ENCODE measurements at places on chromosomes 6 and 20. TPM values are rescaled to one million over a fixed set of nuclear protein-coding genes. Genes with fewer than 3 reads are reported as not detected.

ABHD16B gene
- not detected for total RNA-seq

GJA10 gene
- not detected for total RNA-seq

GRCh38 chr6:37822851-37823682, 3.5 kb downstream of the ZFAND3 start:
- DNase-seq: peak; percentile 16

DNA sequence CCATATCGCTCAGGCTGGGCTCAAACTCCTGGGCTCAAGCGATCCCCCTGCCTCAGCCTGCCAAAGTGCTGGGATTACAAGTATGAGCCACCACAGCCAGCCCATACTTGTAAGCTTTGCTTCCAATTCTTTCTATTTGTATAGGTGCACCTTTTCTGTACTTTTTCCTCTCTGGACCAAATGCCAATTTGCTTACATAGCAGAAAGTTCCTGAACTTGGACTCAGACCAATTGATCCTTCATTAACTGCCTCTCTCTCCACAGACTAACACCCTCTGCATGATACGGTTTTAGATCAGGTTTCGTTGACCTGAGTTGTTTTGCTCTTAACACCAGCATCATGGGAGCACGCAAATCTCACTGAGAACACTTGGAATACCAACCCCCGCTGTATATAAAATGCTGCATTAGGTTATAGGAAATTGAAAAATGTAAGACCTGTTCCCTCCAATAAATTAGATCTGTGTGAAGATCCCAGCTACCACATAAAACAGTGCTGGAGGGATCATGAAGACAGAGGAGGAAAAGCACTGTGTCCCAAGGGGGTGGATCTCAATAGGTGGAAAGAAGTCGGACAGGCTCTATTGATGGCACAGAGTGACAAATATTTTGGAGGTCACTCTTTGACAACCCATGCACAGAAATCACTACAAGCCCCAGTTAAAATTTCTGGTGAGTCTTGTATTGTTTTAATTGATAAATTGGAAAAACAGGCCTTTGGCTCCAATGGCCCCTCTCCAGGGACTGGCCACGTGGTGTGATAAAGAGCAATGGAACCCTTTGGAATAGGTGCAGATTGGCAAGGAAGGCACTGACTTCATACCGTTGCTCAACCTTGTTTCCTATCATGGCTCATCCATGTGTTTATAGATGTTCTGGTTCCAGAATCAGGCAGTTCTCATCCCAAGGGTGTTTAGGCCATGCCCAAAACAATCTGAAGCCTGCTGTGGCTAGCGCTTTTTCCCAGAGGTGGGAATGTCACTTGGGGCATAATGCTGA, 51.2 kb downstream of the ISM1 start:
- DNase-seq: no peak

DNA sequence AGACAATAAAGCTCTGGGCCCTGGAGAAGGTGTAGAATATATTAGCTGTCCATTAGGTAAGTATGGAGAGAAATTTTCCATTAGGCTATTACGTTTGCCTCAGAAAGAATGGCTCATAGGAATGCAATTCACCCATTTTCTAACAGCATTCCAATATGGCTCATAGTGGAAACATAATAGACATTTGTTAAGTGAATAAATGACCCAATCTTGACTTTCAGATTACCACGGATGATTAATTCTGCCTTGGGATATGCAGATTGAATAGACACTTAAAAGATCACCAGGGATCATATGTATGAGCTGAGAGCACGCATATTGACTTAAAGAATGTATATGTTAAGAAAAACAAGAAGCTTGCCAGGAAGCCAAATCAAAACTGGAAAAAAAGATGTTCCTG, 209.1 kb upstream of the CDYL start:
- DNase-seq: peak; percentile 65

DNA sequence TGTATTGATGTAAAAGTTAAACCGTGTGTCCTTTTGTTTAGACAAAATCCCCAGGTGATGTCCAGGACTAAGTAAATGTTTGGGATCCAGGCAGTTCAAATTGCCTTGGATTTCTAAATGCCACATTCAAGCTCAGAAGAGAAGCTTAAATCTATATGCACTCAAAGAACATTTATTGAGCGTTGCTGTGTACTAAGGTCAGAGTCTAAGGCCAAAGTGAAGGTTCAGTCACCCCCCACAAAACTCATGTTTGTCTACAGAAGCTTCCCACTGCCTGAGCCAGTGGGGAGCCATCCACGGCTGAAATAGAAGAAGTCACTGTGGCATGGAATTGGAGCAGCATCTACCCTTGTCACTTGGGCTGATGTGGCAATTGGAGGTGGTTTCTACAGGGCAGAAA, 70.7 kb upstream of the INSM1 start:
- DNase-seq: no peak

- DNase-seq: no peak
These were observed 1524.7 kb downstream of the GRIK2 start for GRCh38 chr6:102918161-102918560.

GNAS-AS1 gene
- 1.3 TPM for total RNA-seq

KCNG1 gene
- 5.2 TPM for total RNA-seq

GRCh38 chr6:111799576-111800258, 73.5 kb downstream of the FYN start:
- no peak for DNase-seq

GRCh38 chr6:108380876-108381275, 86.0 kb downstream of the AFG1L start:
- DNase-seq: no peak

NT5DC1 gene
- 27.8 TPM for total RNA-seq

- DNase-seq: no peak
These were observed 34.5 kb upstream of the TSHZ2 start for GRCh38 chr20:52937591-52938100.

DNA sequence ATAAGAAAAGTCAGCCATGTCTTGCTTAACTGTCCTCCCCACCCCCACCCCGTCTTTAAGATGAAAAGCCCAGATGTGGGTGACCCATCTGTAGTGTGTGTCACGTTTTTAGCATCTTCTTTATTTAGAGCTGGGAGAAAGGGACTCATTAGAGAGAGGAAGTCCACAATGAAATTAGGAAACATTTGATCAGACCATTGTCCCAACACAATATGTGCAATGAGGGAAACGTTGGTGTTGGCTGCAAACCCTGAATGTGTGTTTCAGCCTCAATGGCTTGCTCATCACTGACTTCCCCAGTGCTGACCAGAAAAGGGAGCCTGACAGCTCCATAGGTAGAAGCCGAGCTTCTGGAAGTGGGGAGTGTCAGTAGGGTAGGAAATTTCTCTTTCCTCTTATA, 475.7 kb downstream of the CD83 start:
- no peak for DNase-seq
